ENCODE measurements at places on chromosomes 11 and 22.

- no peak for DNase-seq
These were observed 113.2 kb upstream of the RAG2 start for GRCh38 chr11:36711104-36711825.

- peak; percentile 60 for DNase-seq
These were observed 24.8 kb downstream of the GAB2 start for GRCh38 chr11:78392854-78393253.

GRCh38 chr11:126443120-126443519 is 87.6 kb downstream of the ST3GAL4 start:
- no peak for DNase-seq

DNA sequence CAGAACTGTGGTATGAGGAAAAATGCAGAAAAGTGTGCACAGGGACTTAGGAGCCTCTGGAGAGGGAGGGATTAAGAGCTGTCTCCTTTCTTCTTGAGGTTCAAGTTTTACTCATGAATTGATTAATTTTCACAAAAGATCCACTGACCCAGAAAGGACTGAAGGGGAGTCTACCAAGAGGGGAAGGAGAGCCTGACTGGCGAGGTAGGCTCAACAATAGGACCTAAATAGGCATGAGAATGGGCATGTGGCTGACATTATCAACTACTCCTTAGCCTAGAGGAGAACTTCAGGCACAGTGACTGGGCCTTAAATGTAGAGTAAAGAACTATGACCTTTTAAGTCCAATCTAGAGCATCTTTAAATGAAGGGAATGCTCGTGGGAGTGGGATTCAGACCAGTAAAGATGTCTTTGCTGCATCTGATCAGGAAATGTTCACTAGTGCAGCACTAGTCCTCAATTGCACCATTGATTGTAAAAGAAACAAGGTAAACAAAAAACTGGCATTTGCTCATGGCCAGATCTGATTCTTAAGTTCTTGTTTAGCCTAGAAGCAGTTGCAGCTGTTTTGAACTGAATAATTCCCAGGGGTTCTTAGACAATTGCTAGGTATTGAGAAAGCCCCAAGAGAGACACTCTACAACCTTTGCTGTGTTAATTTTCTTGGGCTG is 135.6 kb downstream of the RAB38 start:
- DNase-seq = no peak

GRCh38 chr11:111715142-111715816 is 50.9 kb downstream of the PPP2R1B start:
- no peak for DNase-seq

DNA sequence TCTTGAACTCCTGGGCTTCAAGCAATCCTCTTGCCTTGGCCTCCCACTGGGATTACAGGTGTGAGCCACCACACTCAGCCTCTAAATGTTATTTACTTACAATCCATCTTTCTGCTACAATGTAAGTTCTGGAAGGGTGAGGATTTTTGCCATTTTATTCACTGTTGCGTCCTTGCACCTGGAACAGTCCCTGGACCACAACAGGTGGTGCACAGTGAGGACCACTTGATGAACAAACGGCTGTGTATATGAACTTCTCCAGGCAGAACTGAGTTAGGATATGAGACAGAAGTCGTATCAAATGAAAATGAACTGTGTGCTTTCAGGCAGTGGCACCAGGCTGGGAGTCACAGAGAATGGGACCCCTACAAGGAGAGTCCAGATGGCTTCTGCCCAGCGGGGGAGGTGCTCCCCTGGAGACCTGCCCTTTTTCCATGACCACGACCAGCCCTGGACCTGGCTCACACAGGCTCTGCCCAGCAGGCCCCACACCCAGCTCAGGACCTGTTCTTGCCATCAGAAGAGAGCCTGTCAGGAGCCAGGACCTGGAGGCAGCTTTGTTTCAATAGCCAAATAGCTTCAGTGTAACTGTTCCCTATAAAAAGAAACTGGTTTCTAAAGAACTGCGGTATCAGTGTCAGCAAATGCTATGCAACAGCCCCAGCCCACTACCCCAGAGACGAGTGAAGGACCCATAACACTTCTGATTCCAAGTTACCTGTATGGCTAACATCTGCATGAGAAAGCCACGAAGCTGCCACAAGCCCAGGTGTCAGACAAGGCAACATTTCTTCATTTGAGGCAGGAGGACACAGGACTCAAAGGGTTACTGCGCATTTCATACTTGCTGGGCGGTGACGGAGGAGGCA is 104.9 kb downstream of the MICAL3 start:
- DNase-seq = no peak

DNA sequence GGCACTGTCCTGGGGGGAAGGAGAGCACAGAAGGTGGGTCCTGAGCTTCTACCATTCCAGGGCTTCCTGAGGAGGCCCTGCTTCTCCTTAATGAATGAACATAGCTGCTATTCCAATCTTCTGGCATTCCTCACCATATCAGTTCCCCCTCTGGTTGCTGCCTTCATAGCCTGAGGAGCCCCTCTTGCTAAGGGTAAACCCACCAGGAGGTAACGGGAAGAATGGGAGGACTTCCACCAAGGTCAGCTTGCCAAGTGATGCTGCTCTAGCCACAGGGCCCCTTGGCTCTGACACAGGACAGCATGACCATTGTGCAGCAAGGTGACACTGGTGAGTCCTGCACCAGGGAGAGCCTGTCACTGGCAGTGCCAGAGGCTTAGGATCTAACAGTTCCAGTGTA is 1022.5 kb downstream of the TBC1D22A start:
- no peak for DNase-seq

DNA sequence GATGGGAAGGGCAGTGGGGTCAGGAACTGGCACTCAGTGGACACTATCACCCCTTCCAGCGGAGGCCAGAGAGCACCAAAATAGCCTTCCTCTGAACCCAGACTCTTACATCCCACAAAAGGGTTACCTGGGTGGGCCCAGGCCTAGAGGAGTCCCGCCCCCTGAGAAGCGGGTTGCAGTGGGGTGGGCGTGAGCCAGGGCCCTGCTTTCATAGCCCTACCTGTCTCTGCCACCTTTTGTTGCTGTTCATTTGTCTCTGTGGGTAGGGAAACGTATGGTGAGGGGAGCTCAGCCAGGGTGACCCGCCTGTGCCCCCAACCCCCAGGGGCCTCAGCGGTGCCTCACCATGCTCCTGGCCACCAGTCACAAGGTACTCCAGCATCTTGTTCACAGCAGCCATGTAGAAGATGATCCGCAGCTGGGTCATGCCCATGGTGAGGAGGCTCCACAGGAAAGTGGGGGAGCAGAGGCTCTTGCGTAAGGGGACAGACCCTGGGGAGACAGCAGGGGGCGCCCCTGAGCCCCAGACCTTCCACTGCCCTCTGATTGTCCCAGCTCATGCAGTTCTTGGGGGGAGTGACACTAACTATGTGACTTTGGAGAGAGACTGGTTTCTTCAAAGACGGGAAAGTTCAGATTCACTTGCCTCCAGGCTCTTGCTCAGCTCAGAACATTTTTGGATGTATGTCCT is 24.0 kb downstream of the SLC43A1 start:
- peak; percentile 64 for DNase-seq

DNA sequence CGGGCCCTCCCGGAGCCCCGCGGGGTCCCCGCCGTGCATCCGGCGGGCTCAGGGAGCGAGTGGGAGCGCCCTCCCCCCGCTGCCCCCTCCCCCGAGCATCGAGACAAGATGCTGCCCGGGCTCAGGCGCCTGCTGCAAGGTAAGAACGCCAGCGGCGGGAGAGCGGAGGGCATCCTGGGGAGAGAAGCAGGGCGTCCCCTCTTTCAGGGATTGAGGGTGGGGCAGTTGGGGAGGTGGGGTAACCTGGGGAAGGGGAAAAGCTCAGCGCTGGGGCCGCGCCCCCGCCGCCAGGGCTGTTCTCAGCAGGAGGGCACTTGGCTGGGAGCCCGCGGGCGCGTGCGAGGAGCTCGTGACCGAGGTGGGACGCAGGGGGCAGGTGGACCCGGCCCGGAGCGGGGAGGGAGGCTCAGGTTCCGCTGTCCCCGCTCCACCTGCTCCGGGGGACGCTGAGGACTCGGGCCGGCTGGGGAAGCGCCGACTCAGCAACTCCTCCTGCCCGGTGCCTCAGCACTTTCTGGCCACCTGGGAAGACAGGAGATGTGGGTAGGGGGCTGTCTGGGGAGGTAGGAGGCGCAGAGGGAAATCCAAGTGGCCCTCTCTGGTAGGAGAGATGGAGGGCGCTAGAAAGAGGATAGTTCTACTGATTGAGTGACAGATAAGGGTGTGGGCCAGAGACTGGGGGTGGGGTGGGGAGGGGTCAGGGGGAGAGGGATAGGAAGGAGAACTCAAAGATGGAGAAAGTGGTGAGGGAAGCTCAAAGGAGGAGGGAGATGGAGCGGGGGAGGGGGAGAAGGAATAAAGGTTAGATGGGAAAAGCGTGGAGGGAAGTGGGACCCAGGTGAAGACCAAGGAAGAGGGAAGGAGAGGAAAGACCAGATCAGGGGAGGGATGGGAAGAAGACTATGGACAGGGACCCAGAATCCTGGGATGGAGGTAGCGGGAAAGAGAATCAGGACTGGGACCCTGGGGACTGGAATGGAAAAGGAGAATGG is 726 bp downstream of the RTN4RL2 start:
- no peak for DNase-seq

- peak; percentile 91 for DNase-seq
These were observed at the start of gene SIPA1 for GRCh38 chr11:65637794-65638419. TSS of gene SIPA1 (plus strand) at chr11:65638101. CDS start at chr11:65640922, 2,821 bp downstream.

DNA sequence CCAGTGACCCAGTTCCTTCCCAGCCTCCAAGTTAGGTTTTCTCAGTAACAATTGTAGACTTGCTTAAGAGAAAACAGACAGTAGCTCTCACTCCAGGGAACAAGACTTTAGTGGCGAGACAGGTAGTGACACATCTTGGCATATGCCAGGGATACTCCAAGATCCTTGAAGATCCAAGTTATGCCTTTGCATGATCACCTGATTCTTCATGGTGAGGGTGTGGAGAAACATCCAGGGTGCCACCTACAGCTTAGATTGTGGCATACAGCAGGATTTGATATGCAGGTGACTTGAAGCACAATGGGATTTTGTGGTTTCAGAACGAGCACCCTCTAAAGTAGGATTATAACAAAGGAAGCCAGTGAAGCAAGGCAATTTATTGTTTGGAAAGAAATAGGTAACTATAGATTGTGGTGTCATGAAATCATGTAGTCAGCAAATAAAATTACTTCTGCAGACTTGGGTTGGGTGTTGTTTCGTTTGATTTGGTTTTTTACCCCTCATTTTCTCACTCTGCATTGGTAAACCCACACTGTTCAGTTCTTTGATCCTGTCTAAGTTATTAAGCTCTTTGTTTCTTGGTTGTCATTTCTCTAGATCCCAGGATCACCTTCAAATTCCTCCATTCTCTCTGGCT is 9.2 kb downstream of the POU2AF3 start:
- no peak for DNase-seq

- no peak for DNase-seq
These were observed 93.8 kb downstream of the MIAT start for GRCh38 chr22:26751217-26751616.

- no peak for DNase-seq
These were observed 57.9 kb downstream of the RAB38 start for GRCh38 chr11:88117281-88117858.

DNA sequence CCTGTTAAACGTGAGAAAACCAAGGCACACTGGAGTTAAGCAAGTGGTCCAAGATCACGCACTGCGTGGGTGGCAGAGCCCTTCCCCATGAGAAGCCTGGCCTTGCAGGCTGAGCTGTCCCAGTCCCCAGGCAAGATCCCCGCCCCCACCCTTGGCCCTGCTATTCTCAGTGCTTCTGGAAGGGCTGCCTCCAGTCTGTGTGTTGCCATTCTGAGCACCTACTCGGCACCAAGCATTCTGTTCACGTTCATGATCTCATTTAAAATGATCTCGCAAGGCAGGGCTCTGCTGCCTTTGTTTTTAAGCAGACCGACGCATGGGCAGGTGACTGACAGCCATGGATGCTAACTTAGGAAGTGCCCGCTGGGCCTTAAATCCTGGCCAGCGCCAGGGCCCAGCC is 62.8 kb downstream of the PHF21B start:
- no peak for DNase-seq

DNA sequence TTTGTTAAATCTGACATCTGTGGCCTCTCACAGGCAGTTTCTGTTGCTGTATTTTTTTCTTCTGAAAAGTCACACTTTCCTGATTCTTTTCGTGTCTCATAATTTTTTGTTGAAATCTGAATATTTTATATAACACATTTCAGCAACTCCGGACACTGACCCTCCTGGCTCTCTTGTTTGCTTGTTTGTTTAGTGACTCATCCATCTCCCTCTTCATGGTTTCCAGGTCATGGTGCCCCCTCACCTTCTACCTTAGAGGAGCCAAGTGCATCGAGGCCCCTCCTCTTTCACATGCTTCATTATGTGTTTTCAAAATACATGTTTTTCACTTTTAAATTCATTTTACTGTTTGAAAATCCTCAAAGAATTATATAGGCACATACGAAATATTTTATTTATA is 562.4 kb downstream of the OPCML start:
- no peak for DNase-seq

- peak; percentile 31 for DNase-seq
These were observed 49.3 kb upstream of the THY1 start for GRCh38 chr11:119472186-119472855.

Measured in suppressor macrophage treated with lipopolysaccharide for 4 hours (primary cell).